ENCODE measurements at places on chromosomes 2 and 18. TPM values are rescaled to one million over a fixed set of nuclear protein-coding genes. Genes with fewer than 3 reads are reported as not detected.

PLCL1 gene
- 0.13 TPM for total RNA-seq

SANBR gene
- total RNA-seq, result 3.3 TPM

IL36RN gene
- total RNA-seq, result 1.4 TPM

PPP1R1C gene
- not detected for total RNA-seq

AMER3 gene
- not detected for total RNA-seq

HRH4 gene
- not detected for total RNA-seq

UGT1A10 gene
- 140 TPM for total RNA-seq

FZD7 gene
- 17.4 TPM for total RNA-seq

OR6B2 gene
- total RNA-seq, result not detected

IL1RL2 gene
- 2.4 TPM for total RNA-seq

TGOLN2 gene
- 121 TPM for total RNA-seq

STPG4 gene
- 6.9 TPM for total RNA-seq

Data from HT-29 (cell line).